ENCODE measurements at places on chromosomes 4 and X.

- DNase-seq: no peak
Observed at GRCh38 chr4:99028187-99028586, 32.7 kb downstream of the METAP1 start.

GRCh38 chr4:173990126-173990868 is 293.2 kb downstream of the FBXO8 start:
- no peak for DNase-seq

- no peak for DNase-seq
Observed at GRCh38 chrX:107484002-107484726, 34.7 kb downstream of the FRMPD3 start.

GRCh38 chrX:17744896-17745523 is 7.7 kb downstream of the SCML1 start:
- DNase-seq: no peak

GRCh38 chr4:153832054-153832453 is 43.2 kb upstream of the SFRP2 start:
- DNase-seq: no peak

- DNase-seq: no peak
Observed at GRCh38 chr4:135185256-135185655, 983.7 kb upstream of the PABPC4L start.

DNA sequence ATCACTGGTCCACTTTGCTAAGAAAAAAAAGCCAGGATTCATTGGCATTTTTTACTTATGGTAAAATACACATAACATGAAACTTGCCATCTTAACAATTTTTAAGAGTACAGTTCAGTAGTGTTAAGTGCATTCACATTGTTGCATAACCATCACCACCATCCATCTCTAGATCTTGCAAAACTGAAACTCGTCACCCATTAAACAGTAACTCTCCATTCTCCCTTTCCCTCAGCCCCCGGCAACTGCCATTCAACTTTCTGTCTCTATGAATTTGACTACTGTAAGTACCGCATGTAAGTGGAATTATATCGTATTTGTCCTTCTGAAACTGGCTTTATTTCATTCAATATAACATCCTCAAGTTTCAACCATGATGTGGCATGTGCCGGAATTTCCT is 56.3 kb upstream of the LNX1 start:
- DNase-seq: no peak

GRCh38 chrX:154096140-154097002 is 1.1 kb downstream of the MECP2 start:
- DNase-seq: no peak

DNA sequence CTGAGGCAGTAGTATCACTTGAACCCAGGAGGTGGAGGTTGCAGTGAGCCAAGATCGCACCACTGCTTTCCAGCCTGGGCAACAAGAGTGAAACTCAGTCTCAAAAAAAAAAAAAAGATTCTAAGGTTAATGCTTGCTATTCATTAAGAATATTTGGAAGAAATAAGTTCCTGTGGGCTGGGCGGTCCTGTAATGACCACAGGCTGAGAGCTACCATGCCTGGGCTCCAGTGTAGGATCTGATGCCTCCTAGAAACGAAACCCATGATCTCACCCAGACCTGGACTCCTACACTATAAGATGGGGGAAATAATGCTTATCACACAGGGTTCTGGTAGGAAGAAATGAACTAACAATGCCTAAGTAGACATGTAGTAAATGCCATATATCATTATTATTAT is 17.8 kb downstream of the TMEM192 start:
- DNase-seq: no peak

GRCh38 chr4:142565771-142566170 is 280.3 kb downstream of the INPP4B start:
- no peak for DNase-seq

DNA sequence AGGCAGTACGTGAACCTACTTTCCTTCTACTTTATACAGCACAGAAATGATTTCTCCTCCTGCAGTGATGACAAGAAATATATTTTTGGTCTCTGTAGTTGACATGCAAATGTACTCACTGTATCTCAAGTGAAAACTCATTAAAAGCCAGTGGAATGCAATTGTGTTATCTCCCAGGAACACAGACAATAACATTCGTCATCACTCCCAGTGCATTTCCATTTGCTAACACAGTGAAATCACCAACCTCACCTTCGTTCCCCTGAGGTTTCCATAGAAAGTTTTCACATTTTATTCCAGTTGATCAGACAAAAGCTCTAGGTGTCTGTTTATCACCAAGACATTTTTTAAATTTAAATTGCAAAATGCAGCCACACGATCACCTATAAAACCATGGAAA is 2.5 kb upstream of the SPANXD start:
- no peak for DNase-seq

- no peak for DNase-seq
Observed at GRCh38 chrX:5380426-5380825, 848.2 kb downstream of the NLGN4X start.
